Heart right ventricle (tissue), 16 donors: ENCODE measurements at places on chromosomes 16 and 17. TPM values are rescaled to one million over a fixed set of nuclear protein-coding genes. Genes with fewer than 3 reads are reported as not detected.

PDE6G gene
- total RNA-seq, result not detected

CACNG3 gene
- not detected for total RNA-seq

NUDT7 gene
- total RNA-seq, result 29.5 TPM

NPIPB9 gene
- total RNA-seq, result 0.64 TPM

ENPP7 gene
- not detected for total RNA-seq

SCGB1C2 gene
- not detected for total RNA-seq

TMEM98 gene
- total RNA-seq, result 14.0 TPM

CEP95 gene
- total RNA-seq, result 12.0 TPM

SMPD3 gene
- 0.13 TPM for total RNA-seq

AARS1 gene
- total RNA-seq, result 55.8 TPM

NPIPA3 gene
- total RNA-seq, result not detected

STH gene
- not detected for total RNA-seq

PRSS27 gene
- total RNA-seq, result 0.51 TPM

B9D1 gene
- total RNA-seq, result 12.8 TPM

SLFN14 gene
- total RNA-seq, result not detected

TRPV2 gene
- 9.1 TPM for total RNA-seq

CLEC16A gene
- total RNA-seq, result 23.3 TPM

DPEP2 gene
- total RNA-seq, result not detected

HSD17B1 gene
- total RNA-seq, result 0.56 TPM

DCUN1D3 gene
- 17.9 TPM for total RNA-seq

CACNA1H gene
- total RNA-seq, result 2.1 TPM

C17orf100 gene
- 0.42 TPM for total RNA-seq

ACSM5 gene
- 0.98 TPM for total RNA-seq
